ENCODE measurements at places on chromosomes 7 and 10.

DNA sequence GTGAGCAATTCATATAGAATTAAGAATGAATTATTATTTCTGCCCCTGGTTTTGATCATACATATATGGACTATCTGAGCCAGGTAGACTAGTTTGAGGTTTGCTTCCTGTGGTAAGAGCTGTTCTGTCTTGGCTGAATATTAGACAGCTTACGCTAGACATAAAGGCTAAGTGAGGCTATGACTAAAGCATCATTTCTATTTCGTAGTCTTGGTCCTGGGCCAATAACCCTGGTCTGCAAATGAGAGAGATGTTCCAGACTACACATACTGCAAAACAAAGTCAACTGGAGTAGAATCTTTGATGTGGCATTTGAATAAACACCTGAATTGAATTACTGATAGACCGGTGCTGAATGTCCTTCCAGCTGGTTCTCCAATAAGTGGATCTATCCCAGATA lies 40.8 kb upstream of the CACNB2 start:
- DNase-seq: peak; percentile 27

DNA sequence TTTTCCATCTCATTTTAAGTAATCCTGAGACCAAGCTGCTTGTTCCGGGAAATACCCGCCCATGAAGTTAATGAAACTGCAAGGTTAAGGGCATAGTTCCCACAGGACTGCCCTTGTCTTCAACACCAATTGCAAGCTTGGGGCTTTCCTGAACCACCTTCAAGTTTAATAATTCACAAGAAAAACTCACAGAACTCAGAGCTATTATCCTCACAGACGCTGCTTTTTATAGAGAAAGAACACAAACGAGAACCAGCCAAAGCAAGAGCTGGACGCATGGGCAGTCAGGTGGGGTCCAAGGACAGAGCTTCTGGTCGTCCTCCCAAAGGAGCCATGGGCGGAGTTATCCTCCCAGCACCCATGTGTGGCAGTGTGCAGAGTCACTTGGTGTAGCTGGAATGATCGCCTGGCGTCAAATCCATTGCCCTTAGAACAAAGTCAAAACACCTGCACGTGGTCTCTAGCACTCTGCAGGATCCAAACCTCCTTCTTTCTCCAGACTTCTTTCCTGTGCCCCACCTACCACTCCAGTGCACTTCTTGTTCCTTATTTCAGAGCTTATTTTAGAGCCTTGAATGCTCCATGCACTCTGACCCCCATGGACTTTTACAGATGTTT lies 56.7 kb downstream of the SNX10 start:
- DNase-seq: no peak

- DNase-seq: peak; percentile 13
Measured at GRCh38 chr10:98478430-98479222, 31.9 kb upstream of the HPS1 start.

- DNase-seq: no peak
Measured at GRCh38 chr7:146548816-146549215, 432.2 kb downstream of the CNTNAP2 start.

- DNase-seq: peak; percentile 6
Measured at GRCh38 chr7:21544715-21545114, 1.9 kb downstream of the DNAH11 start.

DNA sequence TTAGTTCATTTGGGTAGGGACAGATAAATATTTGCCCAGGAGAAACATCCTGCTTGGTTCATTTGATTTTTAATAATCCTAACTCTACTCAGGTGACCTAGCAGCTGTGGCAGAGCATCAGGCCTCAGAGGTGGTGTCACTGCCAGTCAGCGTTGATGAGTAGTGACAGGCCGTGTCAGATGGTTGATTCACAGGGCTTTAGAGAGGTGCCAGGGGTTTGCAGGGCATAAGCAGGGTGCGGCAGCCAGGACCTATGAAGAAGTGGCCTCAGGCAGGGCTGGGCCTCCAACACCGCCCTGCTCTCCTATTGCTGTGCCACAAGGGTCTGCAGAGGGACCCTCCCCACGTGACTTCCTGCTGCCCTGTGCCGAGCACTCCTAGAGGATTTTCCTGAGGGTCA lies 128.1 kb downstream of the HECW1 start:
- DNase-seq: no peak

GRCh38 chr7:155000795-155001194 lies 2.1 kb downstream of the PAXIP1 start:
- no peak for DNase-seq

- no peak for DNase-seq
Measured at GRCh38 chr10:98457721-98458120, 11.0 kb upstream of the HPS1 start.

DNA sequence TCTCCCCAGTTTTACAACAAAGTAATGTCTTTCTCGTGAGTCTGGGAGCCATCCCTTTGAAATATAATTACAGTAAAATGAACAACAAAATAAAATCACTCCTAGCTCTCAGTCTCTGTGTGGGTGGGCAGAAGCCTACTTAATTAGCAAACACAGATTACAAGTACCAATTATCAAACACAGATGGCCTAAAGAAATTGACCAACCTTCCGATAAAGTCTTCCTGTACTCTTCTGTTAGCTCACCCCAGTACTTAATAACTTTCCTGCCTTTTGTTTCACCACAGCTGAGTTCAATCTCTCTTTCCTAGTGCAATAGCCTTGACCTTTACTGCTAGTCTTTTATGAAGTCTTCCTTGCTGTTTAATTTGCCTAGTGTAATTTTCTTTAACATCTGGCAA lies 719.2 kb upstream of the MBL2 start:
- no peak for DNase-seq

- peak; percentile 90 for DNase-seq
Measured at GRCh38 chr7:84697506-84697905, 489.4 kb downstream of the SEMA3D start.

GRCh38 chr7:79719216-79719615 lies 265.7 kb upstream of the MAGI2 start:
- DNase-seq: no peak

DNA sequence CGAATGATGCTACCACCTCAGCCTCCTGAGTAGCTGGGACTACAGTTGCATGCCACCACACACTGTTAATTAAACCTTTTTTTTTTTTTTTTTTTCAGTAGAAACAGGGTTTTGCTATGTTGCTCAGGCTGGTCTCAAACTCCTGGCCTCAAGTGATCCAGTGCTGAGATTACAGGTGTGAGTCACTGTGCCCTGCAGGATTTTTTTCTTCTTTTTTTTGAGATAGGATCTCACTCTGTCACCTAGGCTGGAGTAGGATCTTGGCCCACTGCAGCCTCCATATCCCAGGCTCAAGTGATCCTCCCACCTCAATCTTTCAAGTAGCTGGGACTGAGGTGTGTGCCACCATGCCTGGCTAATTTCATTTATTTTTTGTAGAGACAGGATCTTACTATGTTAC lies 6.4 kb downstream of the ACTA2 start:
- DNase-seq: no peak

DNA sequence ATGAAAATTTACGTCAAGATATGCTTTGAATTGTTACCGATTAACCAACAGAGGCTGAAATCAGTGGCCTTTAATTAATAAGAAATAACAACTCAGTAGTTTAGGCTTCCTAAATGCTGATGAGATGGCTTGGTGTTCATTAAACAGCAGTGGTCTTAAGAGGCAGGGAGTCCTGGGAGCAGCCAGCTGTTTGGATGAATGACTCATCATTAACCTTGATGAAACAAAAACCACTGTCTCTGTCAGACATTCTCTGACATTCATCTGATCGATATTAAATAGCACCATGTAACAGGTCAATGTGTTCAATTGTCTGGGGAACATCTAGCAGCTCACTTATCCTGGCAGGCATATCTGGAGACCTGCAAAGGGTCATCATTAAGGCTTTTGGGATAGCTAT lies 234.2 kb upstream of the LRRN3 start:
- no peak for DNase-seq

- DNase-seq: no peak
Measured at GRCh38 chr10:90213346-90213745, 512.0 kb downstream of the KIF20B start.

DNA sequence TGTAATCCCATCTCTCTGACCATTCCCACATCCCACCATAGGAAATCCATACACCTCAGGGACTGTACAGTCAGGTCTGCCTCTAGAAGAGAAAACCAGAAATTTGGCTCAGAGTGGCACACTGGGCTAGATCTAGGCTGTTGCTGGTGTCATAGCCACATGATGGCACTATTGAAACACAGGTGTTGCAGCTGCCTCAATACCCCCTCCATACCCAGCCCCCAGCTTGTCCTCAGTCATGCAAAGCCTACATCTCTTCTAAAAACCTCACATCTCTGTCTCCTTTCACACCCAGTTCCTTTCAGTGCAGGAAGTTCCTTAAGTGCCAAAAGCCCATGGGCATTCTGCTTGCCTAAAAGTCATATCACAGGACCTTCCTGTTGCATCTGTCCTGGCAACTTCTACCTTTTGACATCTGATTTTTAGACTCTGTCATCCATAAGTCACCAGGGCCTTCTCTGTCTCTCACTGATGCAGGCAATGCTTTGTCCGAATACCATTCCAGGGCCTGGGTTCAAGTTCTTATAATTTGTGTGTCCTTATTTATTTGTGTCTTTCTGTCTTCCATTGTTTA lies 27.0 kb upstream of the HIBADH start:
- DNase-seq: peak; percentile 73

GRCh38 chr10:12025591-12025990 lies 17.0 kb downstream of the UPF2 start:
- DNase-seq: no peak

- DNase-seq: peak; percentile 60
Measured at GRCh38 chr10:93701866-93702209, 554 bp downstream of the FRA10AC1 start.

- DNase-seq: no peak
Measured at GRCh38 chr10:49116509-49117375, 1.4 kb upstream of the VSTM4 start.

- DNase-seq: no peak
Measured at GRCh38 chr10:112374724-112375541, 1.0 kb downstream of the ACSL5 start.

- no peak for DNase-seq
Measured at GRCh38 chr10:124743191-124744101, 732 bp downstream of the FAM53B start.

GRCh38 chr7:8363407-8364015 lies 69.9 kb upstream of the NXPH1 start:
- DNase-seq: no peak

GRCh38 chr7:32935558-32935957 lies 21.7 kb upstream of the FKBP9 start:
- no peak for DNase-seq

GRCh38 chr7:55206235-55207029 lies 158.7 kb upstream of the LANCL2 start:
- DNase-seq: no peak

DNA sequence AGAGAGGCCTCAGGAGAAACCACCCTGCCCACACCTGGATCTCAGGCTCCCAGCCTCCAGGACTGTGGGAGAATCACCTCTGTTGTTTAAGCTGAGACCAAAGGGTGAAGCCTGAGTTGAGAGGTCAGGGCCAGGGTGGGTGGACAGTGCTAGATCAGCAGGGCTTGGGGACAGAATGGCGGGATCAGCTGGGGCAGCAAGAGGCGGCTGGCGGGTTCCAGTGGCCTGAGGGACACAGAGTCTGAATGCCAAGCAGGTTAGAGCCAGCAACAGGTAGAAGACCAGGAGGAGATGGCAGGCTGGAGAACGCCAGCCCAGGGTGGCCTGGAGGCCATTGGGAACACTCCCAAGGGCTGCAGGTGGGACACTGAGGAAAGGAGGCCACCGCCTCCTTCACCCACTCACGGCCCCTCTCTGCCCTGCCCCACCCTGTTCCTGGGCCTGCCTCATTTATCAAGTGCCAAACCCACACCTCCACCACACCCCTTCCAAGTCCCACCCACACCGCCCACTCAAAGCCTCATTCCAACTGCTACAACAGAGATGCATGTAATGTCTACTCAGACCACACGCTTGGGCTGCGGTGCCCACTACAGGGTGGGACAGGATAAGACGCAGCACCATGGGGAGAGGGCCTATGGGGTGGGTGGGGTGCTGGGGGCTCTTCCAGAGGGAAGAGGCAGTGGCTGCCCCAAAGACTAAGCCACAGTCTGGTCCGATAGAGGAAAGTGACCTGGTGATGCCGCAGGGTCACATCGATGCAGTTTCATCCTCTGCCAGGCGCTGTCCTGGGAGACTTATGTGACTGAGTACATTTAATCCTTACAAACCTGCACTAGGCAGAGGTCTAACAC lies 173.9 kb downstream of the TNS3 start:
- DNase-seq: no peak

- no peak for DNase-seq
Measured at GRCh38 chr7:30977222-30977621, 13.5 kb downstream of the GHRHR start.

GRCh38 chr10:102673236-102673818 lies 29.0 kb downstream of the TRIM8 start:
- no peak for DNase-seq

DNA sequence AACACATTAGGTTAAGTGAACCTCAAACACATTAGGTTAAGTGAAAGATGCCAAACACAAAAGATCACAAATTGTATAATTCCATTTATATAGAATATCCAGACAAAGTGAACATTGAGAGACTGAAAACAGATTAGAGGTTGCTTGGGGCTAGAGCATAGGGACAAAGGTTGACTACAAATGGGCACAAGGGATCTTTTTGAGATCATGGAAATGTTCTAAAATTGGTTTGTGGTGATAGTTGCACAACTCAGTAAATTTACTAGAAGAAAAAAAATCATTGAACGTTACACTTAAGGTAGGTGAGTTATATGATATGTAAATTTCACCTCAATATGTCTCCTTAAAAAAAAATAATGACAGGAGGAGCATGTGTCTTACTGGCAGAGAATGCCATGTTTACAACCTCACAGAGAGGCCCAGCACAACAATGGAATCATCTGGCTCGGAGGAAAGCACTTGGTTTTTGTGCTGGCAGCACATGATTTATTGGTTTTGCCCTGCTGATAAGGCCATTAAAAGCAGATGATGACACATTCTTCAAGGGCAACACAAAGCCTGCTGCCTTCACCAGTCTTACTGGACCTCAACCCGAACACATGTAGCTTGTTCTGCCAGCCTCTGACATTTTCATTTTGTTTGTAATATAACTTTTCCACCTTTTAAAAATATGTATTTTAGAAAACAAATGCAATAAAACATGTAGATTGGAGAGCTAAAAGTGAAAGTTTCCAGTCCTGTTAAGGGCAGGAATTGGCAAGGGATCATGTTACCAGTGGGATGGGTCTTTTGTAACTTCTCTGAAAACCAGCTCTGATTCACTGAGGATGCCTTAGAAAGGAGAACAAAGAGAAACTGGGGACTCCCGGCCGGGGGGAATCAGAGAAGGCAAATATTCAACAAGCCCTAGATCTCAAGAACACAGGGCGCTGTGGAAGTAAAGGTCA lies 11.9 kb upstream of the LMOD2 start:
- peak; percentile 85 for DNase-seq

DNA sequence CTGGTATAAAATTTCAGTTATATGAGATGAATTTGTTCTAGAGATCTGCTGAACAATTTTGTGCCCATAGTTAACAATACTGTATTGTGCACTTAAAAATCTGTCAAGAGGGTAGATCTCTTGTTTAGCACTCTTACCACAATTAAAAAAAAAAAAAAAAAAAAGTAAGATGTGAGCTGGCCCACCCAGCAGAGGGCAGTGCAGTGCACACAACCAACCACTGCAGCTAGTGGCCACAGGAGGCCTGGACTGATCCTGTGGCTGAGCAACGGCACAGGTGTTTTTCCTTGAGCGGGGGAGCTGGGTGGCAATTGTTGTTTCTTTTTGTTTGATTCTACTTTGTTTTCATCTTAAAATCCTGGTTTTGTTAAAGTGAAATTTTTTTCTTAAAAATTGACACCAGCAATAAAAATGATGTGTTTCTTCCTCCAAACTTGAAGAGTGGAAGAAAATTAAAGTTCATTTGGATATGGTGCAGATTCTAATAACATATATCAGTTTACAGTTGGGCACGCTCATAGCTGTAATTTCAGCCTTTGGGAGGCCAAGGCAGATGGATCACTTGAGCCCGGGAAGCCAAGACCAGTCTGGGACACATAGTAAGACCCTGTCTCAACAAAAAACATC lies 171.1 kb upstream of the TBX20 start:
- DNase-seq: peak; percentile 69

Data from fibroblast of pulmonary artery (primary cell).